ENCODE measurements at places on chromosomes 2 and 18. TPM values are rescaled to one million over a fixed set of nuclear protein-coding genes. Genes with fewer than 3 reads are reported as not detected.

Gene TTN
- total RNA-seq, result 8.6 TPM

Gene STARD6
- not detected for total RNA-seq

Gene CCDC74B
- 0.30 TPM for total RNA-seq

Gene RBFA
- 14.9 TPM for total RNA-seq

Gene EIF5B
- total RNA-seq, result 36.2 TPM

Gene BMP10
- not detected for total RNA-seq

Gene VWC2L
- not detected for total RNA-seq

Gene CTLA4
- 20.4 TPM for total RNA-seq

Gene MGAT5
- 81.3 TPM for total RNA-seq

Gene GPR39
- not detected for total RNA-seq

Gene ZBTB7C
- total RNA-seq, result not detected

Gene ATP8B1
- not detected for total RNA-seq

Gene XDH
- not detected for total RNA-seq

Gene ADGRF3
- total RNA-seq, result 1.7 TPM

Gene AGXT
- total RNA-seq, result not detected

Gene OR6B2
- total RNA-seq, result not detected

Gene EMILIN2
- 11.4 TPM for total RNA-seq

Gene REEP1
- not detected for total RNA-seq

Gene ATOH8
- total RNA-seq, result not detected

Gene CXCR1
- not detected for total RNA-seq

Gene MARS2
- 12.1 TPM for total RNA-seq

Gene DTNA
- not detected for total RNA-seq

Gene TDRD15
- total RNA-seq, result 0.06 TPM

Gene CXCR4
- total RNA-seq, result 306 TPM

Gene SPOPL
- 18.6 TPM for total RNA-seq

Gene HOXD12
- not detected for total RNA-seq

Gene CPLX4
- total RNA-seq, result not detected

Gene MAL
- 113 TPM for total RNA-seq

Gene UGT1A5
- total RNA-seq, result not detected

Gene EPAS1
- 2.7 TPM for total RNA-seq

Gene GRHL1
- total RNA-seq, result 0.33 TPM

Gene CD8A
- 1.9 TPM for total RNA-seq

Gene CLEC4F
- not detected for total RNA-seq

Gene TRPM8
- not detected for total RNA-seq

Gene GALNT3
- 2.7 TPM for total RNA-seq

Gene IL37
- not detected for total RNA-seq
